ENCODE measurements at places on chromosomes 3 and 15.

DNA sequence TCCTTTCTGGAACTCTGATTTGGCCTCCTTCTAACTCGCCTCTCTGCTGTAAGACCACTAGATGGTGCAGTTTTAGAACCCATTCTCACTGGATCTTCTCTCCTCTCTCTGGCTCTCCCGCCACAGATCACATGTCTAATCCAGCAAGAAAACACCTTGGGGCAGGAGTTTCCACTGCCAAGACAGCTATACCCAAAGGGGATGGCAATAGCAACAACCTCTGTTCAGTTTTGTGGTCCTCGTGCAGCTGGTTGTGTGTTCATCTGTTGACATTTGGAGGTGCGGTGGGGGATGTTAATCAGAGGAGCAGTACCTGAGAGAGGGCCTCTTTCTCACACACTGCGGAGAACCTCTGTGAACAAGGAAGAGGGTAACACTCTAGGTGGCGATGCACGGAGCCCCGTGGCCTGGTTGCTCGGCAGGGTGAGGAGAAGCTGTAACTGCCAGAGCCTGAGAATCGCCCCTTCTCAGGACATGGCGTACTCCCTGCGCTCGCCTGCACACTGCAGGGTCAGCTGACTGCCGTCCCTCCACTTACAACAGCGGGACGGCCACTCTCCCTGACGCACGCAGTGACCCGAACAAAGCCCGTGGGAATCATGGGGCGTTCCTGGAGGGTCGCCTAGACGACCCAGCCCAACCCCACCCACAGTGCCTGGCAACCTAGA is at the start of gene TEX55:
Gene TEX55, plus strand, starts transcription at position 666 of the 668 bp plus-strand sequence. CDS start 25 bp downstream, outside the sequence.
- DNase-seq = no peak

GRCh38 chr15:70063261-70063925 is 34.3 kb downstream of the TLE3 start:
- no peak for DNase-seq

GRCh38 chr3:23959135-23959900 is 14.2 kb downstream of the NR1D2 start:
- no peak for DNase-seq

- no peak for DNase-seq
Measured at GRCh38 chr3:178669758-178670157, 133.5 kb downstream of the KCNMB2 start.

DNA sequence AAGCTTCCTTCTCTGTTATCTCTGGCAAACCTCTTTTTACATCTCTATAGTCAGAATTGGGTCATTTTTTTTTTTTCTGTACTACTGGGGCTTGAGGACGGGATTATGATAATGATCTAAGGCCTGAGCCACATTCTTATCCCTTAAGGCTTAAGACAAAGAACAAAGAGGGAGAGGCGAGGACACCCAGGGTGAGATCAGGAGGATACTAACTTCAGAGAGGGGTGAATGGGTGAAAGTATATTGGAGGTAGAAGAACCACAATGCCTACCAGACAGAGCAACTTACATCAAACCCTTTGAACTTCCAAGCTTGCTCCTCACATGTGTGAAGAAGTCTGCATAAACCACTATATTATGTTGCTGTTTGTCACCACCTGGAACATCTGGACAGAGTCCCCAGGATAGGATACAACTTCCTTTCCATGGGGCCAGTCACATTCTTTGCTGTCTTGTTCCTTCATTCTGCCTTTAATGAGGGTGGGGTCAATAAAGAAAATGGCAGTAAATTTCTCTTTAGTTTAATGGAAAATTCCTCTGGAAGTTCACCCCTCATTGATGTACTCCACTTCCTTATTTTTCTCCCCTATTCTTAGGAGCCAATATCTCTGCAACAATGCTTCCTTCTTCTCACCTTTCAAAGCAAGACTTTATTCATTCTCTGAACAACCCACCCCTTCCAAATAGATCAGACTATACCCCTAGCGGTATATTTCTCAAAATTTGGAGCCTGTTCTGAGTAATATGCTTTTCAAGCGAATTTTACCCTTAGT is 9.1 kb upstream of the PDCD6IP start:
- no peak for DNase-seq

GRCh38 chr3:10108091-10108490 is at the start of gene FANCD2OS:
Gene FANCD2OS, minus strand, starts transcription at chr3:10108255. Its CDS starts 3,481 bp downstream, at chr3:10104774.
- DNase-seq = no peak

GRCh38 chr3:138051947-138052802 is 42.2 kb downstream of the CLDN18 start:
- no peak for DNase-seq

All from bone marrow (tissue), 2 donors.